Coronary artery (tissue), 2 donors: ENCODE measurements at places on chromosomes 5 and 9.

DNA sequence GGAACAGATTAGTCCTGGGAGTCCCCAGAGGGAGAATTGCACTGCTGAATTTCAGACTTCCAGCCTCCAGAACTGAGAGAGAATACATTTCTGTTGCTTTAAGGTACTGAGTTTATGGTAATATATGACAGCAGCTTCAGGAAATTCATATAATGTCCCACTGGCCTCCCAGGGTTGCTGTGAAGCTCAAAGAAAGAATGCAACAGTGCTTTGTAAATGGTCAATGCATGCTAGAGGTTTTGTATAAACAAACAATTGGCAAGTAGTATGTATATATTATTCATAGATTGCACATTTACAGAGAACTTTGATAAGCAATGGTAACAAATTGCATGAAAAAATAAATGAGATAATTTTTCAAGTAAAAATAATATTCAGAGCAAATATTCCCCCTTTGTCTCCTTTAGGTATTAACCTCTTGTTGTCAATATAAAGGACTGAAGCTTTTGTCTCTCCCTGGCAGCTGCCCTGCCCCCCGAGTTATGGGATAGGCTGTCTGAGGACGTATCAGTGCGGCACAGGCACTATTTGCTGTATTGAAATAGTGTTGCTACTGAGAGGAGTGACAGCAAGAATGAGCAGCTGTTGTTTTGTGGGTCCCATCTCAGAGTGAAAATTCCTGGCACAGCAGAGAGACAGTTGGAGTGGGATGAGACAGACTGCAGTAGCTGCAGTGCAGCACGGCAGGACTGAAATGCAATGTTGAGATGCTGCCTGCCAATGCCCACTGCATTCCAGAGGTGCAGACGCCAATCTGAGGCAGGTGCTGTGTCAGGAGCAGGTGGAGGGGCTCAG, 194.2 kb upstream of the GLRA1 start:
- DNase-seq = no peak

DNA sequence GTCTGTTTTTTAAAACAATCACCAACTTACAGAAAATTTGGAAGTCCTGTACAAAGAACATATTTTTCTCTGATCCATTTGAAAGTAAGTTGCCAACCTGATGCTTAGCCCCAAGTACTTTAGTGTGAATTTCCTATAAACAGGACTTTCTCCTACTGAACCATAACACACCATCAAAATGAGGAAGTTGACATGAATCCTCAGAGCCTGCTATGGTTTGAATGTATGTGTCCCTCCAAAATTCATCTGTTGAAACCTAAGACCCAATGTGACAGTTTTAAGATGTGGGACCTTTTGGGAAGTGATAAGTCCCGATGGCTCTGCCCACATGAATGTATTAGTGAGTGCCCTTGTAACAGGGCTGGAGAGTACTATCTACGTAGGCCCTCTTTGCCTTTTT, 6.4 kb upstream of the ACOT12 start:
- no peak for DNase-seq

DNA sequence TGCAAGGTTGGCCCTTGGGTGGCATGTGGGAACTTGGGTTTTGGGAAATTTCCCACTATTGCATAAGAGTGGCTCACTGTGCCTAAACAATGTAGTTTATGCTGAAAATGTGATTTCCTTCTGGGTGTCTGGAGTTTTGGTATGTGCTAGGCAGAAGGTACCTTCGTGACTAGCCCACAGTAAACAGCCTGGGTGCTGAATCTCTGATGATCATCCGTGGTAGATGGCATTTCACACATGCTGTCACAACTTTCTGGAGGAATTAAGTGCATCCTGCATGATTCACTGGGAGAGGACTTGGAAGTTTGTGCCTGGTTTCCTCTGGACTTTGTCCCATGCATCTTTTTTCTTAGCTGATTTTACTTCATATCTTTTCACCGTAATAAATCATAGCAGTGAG, 64.5 kb downstream of the LNPEP start:
- no peak for DNase-seq

DNA sequence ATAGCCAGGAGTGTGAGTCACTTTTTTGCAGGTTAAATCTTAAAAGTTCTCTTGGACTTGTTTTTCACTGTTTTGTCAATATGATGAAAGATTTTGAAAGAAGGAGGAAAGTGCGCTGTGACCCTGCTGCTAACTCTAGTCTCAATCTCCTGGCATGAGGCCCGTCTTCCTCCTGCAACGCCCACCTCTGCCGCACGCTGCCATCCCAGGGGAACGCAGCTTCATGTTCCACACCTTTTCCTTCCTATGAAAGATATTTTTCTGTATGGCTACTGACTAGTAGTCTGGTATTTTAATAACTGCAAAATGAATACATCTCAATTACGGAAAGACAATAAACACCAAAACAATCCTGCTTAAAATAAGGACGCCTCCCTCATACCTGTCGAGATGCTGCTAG, 8.3 kb downstream of the PPIC start:
- no peak for DNase-seq

DNA sequence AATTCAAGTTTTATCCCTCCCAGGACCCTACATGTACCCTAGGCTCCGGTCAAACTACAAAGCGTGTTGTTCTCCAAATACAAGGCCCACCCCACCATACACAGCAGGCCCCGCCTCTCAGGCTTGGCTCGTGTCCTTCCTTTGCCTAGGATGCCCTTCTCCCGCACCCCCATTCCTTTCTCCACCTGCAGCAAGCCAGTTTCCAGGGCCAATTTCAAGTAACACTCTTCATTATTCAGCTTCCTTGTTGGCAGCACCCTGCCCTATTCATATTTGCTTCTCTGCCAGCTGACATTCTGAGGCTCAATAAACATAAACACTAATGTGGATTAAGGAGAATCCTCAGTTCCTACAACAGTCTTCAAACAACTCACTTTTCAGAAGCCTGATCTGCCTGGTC, 31.7 kb downstream of the EPB41L4B start:
- DNase-seq = no peak

DNA sequence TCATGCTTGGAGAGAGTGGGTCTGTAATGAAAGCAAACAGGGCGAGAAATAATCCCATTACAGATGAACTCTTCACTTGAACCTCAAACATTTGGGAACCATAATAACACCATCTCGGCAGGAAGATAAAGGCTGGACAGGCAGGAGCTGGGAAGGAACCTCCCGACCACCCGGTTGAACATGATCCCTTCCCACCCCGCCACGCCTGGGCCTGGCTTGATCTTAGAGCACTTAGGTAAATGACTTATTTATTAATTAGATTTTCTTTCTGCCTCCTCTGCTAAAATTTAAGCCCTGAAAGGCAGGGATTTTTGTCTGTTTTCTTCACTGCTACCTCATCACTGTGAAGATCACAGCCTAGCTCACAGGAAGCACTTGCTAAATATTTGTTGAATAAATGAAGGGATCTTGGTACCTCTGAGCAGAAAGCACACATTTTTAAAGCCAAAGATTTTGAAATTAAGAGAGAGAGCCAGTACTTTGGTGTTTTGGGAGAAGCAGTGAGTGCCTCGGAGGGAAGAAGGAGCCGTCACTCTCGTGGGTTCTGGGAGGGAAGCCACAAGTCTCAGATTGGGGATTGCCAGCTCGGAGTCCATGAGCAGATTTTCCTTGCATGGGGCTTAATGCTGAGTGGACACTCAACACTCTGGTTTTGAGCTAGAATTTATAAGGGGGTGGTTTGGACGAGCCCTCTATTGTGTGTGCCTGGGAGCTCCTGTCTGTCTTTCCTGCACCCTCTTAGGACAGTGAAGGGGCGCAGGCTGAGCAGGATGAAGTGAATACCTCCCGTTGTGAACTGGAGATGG, 133.3 kb downstream of the MACROH2A1 start:
- no peak for DNase-seq

DNA sequence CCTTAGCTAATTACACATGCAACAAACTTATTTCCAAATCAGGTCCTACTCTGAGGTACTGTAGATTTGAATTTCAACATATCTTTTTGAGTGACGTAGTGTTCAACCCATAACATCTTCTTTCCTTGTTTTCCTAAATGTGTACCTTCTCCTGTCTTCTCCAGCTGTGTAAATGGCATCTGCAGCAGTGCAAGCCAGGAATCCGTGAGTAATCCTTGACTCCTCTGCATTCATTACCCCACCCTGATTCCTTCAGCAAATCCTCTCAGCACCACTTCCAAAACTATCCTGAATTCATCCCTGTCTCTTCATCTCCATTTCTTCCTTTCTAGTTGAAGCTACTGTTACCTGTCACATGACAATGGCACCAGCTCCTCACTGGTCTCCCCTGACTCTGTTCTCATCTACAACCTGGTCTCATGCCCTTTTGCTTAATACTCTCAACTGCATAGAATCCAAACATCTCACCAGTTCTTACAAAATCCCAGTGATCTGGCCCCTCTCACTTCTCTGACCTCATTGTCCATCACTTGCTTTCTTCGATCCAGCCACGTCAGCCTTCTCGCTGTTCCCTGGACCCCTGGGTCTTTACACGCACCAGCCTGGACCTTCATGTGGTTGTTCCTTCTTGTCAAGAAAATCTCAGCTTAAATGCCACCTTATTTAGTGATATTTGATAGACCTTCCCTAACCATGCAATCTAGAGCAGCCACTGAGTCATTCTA, 14.6 kb upstream of the TRAF1 start:
- no peak for DNase-seq

- no peak for DNase-seq
Observed at GRCh38 chr5:43065387-43065947, 25.3 kb upstream of the ANXA2R start.

DNA sequence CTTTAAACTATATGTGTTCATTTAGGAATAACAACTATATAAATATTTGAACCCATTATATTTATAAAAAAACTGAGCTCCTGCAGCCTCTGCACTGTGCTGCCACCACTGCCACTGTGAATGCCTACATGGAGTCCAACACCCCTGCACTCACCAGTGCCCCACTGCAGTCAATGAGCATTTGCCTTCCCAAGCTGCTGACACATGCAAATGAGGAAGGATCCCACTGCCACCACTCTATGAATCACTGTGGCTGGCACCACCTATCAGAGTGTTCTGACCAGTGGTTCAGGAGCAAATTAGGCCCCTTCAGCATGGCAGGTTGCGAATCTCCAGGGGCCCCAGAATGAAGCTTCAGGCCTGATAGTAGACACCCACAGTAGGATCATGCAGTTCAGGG, 9.1 kb downstream of the IFNA5 start:
- DNase-seq = no peak

GRCh38 chr5:180156141-180156540, 52.9 kb downstream of the RASGEF1C start:
- DNase-seq = no peak

- no peak for DNase-seq
Observed at GRCh38 chr5:179484201-179484600, 66.2 kb upstream of the RUFY1 start.

DNA sequence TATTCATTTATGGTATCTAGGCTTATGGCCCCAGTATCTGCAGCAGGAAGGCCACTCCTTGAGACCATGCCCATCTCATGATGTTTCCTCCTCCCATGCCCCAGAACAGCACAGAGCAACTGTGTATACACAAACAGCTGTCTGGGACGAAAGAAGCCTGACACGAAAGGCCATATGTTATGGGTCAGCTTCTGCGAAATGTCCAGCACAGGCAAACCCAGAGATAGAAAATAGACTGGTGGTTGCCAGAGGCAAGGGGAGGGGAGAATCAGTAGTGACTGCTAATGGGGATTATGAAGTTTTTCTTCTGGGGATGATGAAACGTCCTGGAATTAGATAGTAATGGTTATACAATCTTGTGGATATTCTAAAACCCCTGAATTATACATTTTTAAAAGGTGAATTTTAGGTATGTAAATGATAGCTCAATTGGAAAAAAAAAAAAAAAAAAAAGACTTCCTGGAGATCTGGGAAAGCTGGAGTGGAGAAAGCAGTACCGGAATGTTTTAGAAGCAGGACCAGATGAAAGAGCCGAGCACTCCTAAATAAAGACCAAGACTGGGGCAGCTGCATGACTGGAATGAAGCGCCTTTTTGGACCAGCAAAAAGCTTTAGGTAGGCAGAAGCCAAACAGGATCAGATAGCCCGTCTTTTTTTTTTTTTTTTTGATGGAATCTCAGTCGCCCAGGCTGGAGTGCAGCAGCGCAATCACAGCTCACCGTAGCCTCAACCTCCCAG, 29.2 kb downstream of the PCDHGC5 start:
- no peak for DNase-seq

GRCh38 chr5:181181650-181182565, 23.1 kb downstream of the TRIM7 start:
- no peak for DNase-seq

- no peak for DNase-seq
Observed at GRCh38 chr5:19546521-19546920, 441.5 kb downstream of the CDH18 start.

DNA sequence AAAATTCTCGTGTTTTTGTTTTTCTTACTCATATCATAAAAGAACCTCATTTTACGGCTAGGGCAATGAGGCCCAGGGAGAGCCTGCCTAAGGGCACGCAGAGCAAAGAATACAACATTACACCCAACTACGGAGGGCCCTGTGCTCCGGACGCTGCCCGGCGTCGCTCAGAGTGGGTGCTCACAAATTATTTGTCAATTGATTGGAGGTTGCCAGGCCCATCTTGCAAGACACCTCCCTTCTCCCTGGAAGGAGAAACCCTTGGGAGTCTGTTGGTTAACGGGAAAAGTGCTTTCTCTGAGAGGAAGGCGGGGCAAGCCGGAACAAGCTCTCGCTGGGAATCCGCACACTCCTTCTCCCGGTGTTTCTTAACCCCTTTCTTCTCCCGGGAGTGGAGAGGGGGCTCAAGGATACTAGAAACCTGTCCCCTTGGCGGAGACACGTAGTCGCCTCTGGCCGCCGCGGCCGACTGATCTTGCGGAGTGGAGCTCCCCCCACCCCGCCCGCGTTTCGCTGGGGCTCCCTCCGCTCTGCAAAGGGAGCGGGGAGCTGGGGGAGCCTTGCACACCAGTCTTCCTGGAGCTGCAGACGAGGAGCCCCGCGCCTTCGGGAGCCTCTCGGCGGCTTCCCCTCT, 599.3 kb upstream of the SGCD start:
- no peak for DNase-seq

DNA sequence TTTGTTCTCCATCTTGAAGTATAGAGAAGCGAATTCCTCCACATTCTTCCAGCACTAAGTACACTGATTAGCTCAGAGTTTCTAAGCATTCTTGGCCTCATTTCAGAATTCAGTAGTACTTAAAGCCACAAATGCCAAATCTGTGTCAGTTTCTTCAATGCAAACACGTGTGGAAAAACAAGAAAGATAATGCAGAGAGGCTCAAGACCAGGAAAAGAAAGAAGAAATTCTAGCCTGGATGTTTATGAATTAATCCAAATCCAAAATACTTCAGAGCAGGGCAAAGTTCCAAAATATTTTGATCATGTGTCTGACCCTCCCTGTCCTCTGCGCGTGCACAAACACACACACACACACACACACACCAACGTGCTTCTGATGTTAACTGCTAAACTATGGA, 457.6 kb downstream of the SLCO4C1 start:
- DNase-seq = no peak

GRCh38 chr9:738209-738915, 103.1 kb upstream of the DMRT1 start:
- peak; percentile 93 for DNase-seq
